CD4-positive, CD25-positive, alpha-beta regulatory T cell (primary cell): ENCODE measurements at places on chromosomes 7 and 10.

DNA sequence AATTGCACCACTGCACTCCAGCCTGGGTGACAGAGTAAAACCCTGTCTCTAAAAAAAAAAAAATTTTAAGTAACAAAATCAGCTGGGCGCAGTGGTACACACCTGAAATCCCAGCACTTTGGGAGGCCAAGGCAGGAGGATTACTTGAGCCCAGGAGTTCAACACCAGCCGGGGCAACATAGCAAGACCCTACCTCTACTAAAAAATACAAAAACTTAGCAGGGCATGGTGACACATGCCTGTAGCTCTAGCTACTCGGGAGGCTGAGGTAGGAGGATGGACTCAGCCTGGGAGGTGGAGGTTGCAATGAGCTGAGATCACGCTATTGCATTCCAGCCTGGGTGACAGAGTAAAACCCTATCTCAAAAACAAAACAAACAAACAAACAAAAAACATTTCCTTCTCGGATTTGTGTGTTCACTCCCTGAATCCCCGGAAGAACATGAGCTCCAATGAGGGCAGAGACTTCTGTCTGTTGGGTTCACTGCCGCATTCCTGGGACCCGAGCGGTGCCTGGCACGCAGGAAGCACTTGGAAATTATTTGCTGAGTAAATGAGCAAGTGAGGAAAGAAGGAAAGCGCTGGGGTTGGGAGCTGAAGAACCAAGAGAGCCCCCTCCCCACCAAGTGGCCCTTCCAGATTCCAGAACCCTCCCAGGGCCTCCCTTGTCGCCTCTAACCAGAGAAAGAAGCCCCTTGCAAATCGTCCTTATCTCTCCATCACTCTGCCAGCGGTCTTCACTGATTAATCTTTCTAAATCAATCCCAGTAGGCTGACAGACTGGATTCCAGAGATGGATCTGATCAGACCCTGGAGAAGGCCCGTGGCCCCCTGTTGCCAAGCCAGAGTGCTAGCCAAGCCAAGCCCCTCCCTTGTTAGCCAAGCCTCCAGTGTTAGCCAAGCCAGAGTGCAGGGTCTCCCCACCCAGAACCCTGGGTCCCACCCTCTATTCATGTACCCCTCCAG, 6.2 kb downstream of the TNRC18 start:
- H3K27me3 ChIP-seq = peaks cover 18% of the 10 kb centered on the region
- DNase-seq = no peak
- peaks cover 37% of the 10 kb centered on the region for H3K4me1 ChIP-seq
- no peak overlapping the region for H3K27ac ChIP-seq

- no peaks in the 10 kb centered on the region for H3K4me1 ChIP-seq
- no peak overlapping the region for H3K27ac ChIP-seq
- no peak overlapping the region for H3K4me3 ChIP-seq
- DNase-seq = no peak
- H3K36me3 ChIP-seq = no peaks in the 10 kb centered on the region
Measured at GRCh38 chr7:155316427-155317113, 18.9 kb downstream of the INSIG1 start.

GRCh38 chr10:100802607-100803006, 57.2 kb downstream of the PAX2 start:
- no peak for DNase-seq
- no peaks in the 10 kb centered on the region for H3K36me3 ChIP-seq
- H3K4me3 ChIP-seq = no peak overlapping the region
- H3K27me3 ChIP-seq = peaks cover 2% of the 10 kb centered on the region
- no peaks in the 10 kb centered on the region for H3K4me1 ChIP-seq

- no peaks in the 10 kb centered on the region for H3K27me3 ChIP-seq
- H3K36me3 ChIP-seq = no peaks in the 10 kb centered on the region
- no peak overlapping the region for H3K27ac ChIP-seq
Measured at GRCh38 chr10:17989908-17990767, 38.4 kb downstream of the SLC39A12 start.

- H3K36me3 ChIP-seq = no peaks in the 10 kb centered on the region
- H3K27ac ChIP-seq = no peak overlapping the region
- no peak for DNase-seq
- H3K4me1 ChIP-seq = peaks cover 16% of the 10 kb centered on the region
Measured at GRCh38 chr7:86980223-86980622, 79.2 kb downstream of the ELAPOR2 start.

GRCh38 chr10:34131152-34131551, 683.9 kb downstream of the PARD3 start:
- H3K27me3 ChIP-seq = peaks cover 5% of the 10 kb centered on the region
- H3K4me1 ChIP-seq = no peaks in the 10 kb centered on the region
- H3K27ac ChIP-seq = no peak overlapping the region
- no peak for DNase-seq
- no peak overlapping the region for H3K4me3 ChIP-seq

DNA sequence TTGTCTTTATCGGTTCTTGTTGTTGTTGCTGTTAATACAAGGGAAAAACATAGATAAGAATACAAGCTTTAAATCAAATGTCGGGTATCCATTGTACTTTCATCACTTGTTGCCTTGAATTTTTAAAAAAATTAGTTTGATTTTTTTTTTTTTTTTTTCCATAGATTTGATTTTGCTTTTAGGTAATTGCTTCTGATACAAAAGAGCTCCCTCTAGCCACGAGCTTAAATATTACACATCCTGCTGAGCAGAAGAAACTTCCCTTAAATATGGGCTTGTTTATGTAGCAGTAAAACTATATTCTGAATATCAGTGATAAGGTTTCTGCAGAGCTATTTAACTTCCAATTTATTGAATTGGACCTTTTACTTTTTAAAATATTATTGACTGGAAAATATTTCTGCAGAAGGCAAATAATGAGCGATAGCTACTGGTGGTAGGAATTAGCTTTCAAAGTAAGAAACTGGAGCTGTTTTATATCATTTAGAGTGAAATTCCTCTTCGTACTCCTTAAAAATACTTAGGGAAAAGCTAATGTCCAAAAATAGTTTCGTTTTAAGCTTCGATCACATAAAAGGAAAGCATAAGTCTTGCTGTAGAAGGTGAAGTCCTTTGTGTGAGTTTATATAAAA, 216.9 kb downstream of the POLR1F start:
- no peaks in the 10 kb centered on the region for H3K36me3 ChIP-seq
- no peak for DNase-seq
- H3K27ac ChIP-seq = no peak overlapping the region
- H3K27me3 ChIP-seq = no peaks in the 10 kb centered on the region

DNA sequence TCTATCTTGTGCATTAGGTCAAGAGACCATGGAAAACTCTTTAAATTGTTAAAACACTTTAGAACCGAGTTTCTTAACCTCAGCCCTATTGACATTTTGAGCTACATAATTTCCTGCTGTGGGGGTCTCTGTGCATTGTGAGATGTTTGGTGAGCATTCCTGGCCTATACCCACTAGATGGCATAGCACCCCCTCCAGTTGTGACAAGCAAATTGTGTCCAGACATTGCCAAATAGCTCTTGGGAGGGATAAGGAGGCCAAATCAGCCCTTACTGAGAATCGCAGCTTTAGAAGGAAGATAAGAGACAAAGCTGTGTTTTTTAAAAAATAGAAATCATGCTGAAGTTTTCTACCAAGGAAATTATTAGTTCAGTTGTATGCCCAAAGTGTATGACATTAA, 1158.5 kb upstream of the C7orf33 start:
- no peak for DNase-seq
- H3K4me1 ChIP-seq = no peaks in the 10 kb centered on the region
- no peak overlapping the region for H3K4me3 ChIP-seq
- H3K36me3 ChIP-seq = no peaks in the 10 kb centered on the region
- H3K27me3 ChIP-seq = no peaks in the 10 kb centered on the region

- H3K27ac ChIP-seq = no peak overlapping the region
- peaks cover 11% of the 10 kb centered on the region for H3K36me3 ChIP-seq
- DNase-seq = no peak
Measured at GRCh38 chr7:120979765-120980499, 8.6 kb upstream of the CPED1 start.

- H3K27ac ChIP-seq = no peak overlapping the region
- H3K4me1 ChIP-seq = no peaks in the 10 kb centered on the region
- no peaks in the 10 kb centered on the region for H3K27me3 ChIP-seq
- no peaks in the 10 kb centered on the region for H3K36me3 ChIP-seq
- no peak for DNase-seq
Measured at GRCh38 chr7:115249080-115249479, 327.2 kb downstream of the MDFIC start.

DNA sequence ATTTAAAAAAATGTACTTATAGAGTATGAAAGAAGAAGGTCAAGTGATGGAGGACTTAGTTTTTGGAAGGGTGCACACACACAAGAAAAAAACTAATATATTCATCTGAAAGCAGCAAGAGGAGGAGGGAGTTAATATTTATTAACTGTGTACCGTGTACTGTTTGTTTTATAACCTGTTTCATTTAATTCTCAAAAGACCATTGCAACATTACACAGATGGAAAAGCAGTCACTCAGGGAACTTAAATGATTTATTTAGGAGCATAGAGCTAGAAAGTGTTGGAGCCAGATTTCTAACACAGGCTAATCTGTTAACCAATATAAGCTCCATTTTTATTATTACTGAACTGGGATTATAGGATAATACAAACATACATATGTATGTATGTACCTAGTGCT, 36.7 kb downstream of the GLCCI1 start:
- no peak for DNase-seq
- H3K27me3 ChIP-seq = no peaks in the 10 kb centered on the region
- H3K27ac ChIP-seq = no peak overlapping the region
- H3K4me1 ChIP-seq = peaks cover 3% of the 10 kb centered on the region

DNA sequence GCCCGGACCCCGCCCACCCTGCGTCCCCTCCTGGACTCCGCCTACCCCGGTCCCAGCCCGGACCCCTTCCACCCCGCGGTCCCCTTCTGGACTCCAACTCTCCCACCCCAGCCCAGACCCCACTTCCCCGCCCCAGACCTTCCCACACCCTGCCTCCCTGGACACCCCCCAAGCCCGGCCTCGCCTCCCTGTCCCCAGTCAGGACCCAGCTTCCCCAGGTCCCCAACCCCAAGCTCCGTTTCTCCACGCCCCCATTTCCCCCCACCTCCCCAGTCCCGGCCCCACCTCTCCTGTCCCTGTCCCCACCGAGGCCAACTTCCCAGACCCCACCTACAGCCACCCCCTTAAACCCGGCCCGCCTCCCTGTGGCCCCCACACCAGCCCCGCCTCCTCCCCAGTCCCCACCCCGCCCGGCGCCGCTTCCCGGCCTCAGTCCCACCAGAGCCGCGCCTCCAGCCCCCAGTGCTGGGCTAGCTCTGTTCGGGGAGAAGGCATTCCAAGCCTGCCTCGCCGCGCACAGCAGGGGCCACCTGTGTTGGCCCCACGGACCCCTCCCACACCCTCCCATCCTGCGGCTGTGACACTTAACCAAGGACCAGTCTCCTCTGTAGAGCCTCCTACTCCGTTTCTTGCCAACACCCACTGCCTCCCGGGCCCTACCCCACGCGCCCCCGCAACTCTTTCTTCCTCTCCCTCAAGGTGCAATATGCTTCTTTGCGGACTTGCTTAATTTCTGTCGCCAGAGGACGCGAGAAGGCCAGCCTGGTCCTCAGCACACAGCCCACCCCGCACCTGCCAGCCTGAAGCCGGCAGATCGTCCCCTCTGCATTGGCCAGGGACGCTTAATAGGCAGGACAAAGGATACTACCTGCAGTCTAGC, 736 bp upstream of the ITIH5 start:
- H3K27me3 ChIP-seq = peaks cover 44% of the 10 kb centered on the region
- H3K4me3 ChIP-seq = no peak overlapping the region
- no peaks in the 10 kb centered on the region for H3K36me3 ChIP-seq
- H3K27ac ChIP-seq = no peak overlapping the region

DNA sequence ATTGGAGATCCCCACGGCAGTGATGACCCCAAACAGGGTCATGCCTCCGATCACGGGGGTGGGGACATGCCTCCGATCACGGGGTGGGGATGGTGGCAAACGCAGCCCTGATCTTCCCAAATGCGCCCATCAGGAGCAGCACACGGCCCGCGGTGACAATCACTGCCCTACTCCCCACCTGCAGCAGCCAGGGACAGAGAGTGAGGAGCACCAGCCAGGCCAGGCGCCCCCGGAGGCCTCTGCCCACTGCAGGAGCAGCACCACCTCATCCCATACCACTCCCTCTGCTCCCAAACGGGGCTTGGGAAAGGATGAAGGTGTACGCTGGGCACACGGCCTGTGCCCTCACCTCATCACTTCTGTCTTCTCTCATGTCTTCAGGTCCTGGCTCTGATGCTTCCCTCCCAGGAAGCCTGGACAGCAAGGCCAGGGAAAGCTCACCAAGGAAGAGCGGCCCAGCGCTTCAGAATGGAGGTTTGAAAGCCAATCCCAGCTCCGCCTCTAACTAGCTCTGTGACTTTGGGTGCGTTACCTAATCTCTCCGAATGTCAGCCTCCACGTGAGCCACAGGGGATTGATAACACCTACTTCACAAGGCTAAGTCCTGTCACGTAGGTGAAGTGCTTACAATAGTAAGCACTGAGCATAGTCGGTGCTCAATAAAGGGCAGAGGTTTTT, 37.1 kb downstream of the STRA8 start:
- no peaks in the 10 kb centered on the region for H3K36me3 ChIP-seq
- H3K4me1 ChIP-seq = no peaks in the 10 kb centered on the region
- H3K4me3 ChIP-seq = no peak overlapping the region

GRCh38 chr7:123581162-123581459, 20.5 kb upstream of the ASB15 start:
- H3K27ac ChIP-seq = no peak overlapping the region
- no peaks in the 10 kb centered on the region for H3K4me1 ChIP-seq
- H3K4me3 ChIP-seq = no peak overlapping the region
- peaks cover 22% of the 10 kb centered on the region for H3K27me3 ChIP-seq

DNA sequence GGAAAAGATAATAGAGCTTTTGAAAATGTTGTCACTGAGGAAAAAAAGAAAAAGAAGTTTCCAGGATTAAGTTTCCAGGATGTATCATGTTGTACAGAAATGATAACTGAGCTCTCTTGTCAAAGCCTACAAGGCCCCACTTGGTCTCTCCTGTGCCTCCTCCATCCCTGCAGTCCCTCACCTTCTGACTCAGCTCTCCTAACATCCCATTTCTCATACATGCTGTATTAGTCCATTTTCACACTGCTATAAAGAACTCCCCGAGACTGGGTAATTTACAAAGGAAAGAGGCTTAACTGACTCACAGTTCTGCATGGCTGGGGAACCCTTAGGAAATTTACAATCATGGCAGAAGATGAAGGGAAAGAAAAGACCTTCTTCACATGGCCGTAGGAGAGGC, 3.8 kb upstream of the DGKI start:
- peaks cover 17% of the 10 kb centered on the region for H3K27me3 ChIP-seq
- no peak overlapping the region for H3K27ac ChIP-seq
- no peaks in the 10 kb centered on the region for H3K36me3 ChIP-seq
- H3K4me3 ChIP-seq = no peak overlapping the region
- H3K4me1 ChIP-seq = peaks cover 12% of the 10 kb centered on the region
